ENCODE measurements at places on chromosomes 12 and 14. TPM values are rescaled to one million over a fixed set of nuclear protein-coding genes. Genes with fewer than 3 reads are reported as not detected.

The CCDC198 gene
- not detected for total RNA-seq

The CLEC4D gene
- not detected for total RNA-seq

The TPPP2 gene
- total RNA-seq, result not detected

The NPFF gene
- not detected for total RNA-seq

The BDKRB1 gene
- not detected for total RNA-seq

The BICDL1 gene
- 6.5 TPM for total RNA-seq

The RTL1 gene
- total RNA-seq, result not detected

The RPS6KL1 gene
- 2.1 TPM for total RNA-seq

The FOXN4 gene
- not detected for total RNA-seq

The HVCN1 gene
- total RNA-seq, result 2.0 TPM

The NEDD8 gene
- 99.8 TPM for total RNA-seq
